Motor neuron (in vitro differentiated cells): ENCODE measurements at places on chromosomes 4 and X.

GRCh38 chr4:53014881-53015280 is 152.8 kb downstream of the RASL11B start:
- no peak for ATAC-seq

- ATAC-seq = no peak
Measured at GRCh38 chr4:90458576-90458975, 331.4 kb downstream of the CCSER1 start.

- no peak for ATAC-seq
Measured at GRCh38 chr4:167021545-167022155, 212.6 kb downstream of the SPOCK3 start.

DNA sequence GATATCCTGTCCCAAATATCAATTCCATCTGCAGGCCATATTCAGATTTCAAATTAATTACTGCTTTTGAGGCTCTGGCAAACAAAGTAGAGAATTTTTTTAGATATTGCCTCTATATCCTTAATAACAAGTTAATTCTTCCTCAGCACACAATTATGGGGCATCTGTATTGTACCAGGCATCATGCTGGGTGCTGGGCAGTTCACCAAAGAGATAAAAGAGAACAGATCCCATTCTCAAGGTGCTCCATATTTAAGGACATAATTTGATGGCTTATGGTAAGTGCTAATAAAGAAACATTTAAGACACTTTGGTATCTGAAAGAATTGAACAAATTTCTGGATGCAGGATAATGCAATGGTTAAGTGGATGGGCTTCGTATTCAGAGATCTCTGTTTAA is 65.8 kb downstream of the SPCS3 start:
- no peak for ATAC-seq

GRCh38 chrX:14015941-14016340 is 13.8 kb downstream of the GEMIN8 start:
- ATAC-seq = no peak

- no peak for ATAC-seq
Measured at GRCh38 chr4:182343453-182343852, 100.3 kb downstream of the TENM3 start.

GRCh38 chr4:84237008-84237407 is 262.1 kb downstream of the NKX6-1 start:
- ATAC-seq = no peak

GRCh38 chrX:124217304-124218251 is 114.9 kb upstream of the TEX13D start:
- peak; percentile 96 for ATAC-seq

DNA sequence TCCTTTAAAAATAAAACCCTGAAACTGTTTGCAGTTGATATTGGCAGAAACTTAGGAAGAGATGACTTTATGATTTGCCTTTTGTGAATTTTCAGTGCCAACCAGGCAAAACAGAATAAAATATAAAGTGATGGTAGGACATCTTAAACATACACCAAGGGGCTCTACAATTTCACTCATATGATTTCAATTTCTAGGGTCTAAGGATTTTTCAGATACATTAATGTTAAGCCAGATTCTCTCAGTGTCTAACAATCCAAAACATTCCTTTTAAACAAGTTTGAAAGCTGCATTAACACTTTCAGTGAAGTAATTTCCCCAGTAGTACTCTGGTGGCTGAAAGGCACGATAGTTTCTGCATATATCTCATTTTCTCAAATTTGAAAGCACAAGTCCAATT is 1262.0 kb upstream of the ADGRL3 start:
- ATAC-seq = no peak

DNA sequence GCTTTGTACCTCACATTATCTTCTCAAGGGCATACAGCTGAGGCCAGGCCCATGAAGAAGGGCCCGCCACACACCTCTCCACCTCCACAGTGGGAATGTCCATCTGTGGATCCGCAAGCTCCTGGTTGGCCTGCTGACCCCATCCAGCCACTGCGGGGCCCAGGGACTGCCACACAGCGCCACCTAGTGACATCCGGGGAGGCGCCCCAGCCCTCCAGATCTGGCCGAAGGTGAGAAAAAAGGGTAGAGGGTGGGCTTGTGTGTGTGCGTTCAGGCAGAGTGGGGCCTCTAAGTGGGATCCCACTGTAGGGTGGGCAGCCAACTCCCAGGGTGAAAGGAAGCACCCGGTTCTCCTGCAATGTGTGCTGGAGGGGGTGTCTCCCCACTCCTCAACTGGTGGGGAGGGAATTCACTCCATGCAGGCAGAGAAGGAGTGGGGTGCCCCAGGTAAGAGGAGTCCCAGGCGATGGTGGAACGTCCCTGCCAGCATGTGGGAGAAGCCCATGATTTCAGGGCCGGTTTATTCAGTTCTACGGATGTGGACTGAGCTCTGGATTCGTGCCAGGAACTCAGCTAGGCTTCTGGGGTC is 117.3 kb downstream of the ENPP6 start:
- ATAC-seq = peak; percentile 93

DNA sequence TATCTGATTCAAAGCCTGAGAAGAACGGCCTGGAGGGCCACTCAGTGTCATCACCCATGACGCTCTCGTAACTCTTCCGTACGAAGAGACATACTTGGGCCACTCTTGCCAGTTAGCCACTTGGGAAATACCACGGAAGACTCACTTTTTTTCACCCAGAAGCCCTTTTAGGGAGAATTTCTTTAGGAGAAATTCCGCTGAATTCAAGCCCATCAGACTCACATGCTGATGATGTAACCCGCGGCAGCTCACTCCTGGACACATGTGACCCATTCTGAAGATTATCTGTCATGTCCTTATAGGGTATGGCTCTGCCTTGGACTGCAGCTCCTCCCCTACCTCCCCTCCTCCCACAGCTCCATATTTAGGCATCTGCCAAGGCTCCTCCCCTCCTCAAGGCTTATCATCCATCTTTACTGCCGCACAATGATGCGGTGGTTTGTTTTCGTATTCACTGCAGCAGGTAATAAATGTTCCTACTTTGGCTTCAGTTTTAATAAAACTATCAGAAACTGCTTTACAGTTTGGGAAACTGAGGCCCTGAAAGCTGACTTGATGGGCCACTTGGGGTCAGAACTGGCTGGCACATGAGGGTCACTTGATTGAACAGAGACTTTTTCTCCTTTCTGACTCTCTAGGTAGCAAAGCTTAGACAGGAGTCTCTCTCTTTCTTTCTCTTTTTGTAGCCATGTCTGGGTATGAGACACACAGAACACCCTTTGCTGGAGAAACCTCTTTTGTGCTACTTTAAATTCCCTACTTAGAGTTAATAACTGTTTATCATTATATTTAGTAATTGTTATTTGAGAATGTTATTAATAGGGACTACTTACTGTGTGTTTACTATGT is 42.1 kb downstream of the RHOH start:
- ATAC-seq = peak; percentile 98

DNA sequence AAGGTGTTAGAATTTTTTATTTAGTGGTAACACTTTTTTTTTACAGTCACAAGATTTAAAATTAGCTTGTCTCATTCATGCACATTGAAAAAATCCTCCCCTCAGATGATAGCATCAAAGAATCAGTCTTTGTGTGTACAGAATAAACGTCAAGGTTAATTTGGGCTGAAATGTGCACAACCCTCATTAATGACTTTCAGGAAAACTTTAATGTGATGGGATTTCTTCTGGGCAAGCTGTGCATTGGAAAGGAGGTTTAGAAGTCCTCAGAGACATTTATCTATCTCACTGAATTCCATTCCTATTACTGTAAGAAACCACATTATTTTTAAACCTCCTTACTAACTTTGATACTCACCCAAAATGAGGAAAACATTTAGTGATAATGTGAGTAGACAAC is 88.2 kb upstream of the TECRL start:
- ATAC-seq = no peak

GRCh38 chr4:23930750-23931488 is 41.1 kb upstream of the PPARGC1A start:
- ATAC-seq = peak; percentile 93
